ENCODE measurements at places on chromosomes 7 and 10. TPM values are rescaled to one million over a fixed set of nuclear protein-coding genes. Genes with fewer than 3 reads are reported as not detected.

HOXA1 gene
- 1.9 TPM for total RNA-seq

CALCR gene
- total RNA-seq: 0.48 TPM

- DNase-seq: no peak
Measured at GRCh38 chr7:123749537-123749857, 694 bp upstream of the WASL start.

- DNase-seq: no peak
Measured at GRCh38 chr7:100572949-100573675, 588 bp downstream of the SAP25 start.

- DNase-seq: no peak
Measured at GRCh38 chr10:7165500-7166177, 245.2 kb downstream of the SFMBT2 start.

PARD3 gene
- 27.0 TPM for total RNA-seq

DNA sequence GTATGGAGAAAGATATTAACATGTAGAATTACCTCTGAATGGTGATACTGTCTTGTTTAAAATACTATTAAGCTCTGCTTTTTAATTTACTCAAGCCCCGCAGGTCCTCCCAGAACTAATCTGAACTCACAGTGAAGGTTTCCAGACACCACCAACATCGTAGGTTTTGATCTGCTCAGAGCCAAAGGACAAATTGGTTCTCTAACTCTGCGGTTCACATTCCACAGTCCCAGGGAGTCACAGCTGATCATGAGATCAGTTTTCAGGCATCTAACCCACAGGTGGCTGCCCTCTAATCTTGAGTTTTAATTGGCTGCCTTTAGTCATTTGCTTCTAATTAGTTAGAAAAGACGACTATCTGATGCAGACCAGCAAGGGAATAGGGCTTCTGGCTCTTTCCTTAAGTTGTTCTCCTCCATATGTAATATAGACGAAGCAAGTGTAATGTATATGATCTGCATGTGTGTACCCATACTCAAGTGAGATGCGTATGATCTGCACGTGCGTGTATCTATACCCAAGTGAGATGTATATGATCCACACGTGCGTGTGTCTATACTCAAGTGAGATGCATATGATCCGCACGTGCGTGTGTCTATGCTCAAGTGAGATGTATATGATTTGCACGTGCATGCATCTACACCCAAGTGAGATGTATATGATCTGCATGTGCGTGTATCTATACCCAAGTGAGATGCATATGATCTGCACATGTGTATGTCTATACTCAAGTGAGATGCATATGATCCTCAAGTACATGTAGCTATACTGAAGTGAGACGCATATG, 331.5 kb upstream of the NPVF start:
- DNase-seq: no peak

GRCh38 chr7:5083311-5083711, 37.7 kb downstream of the RBAK start:
- no peak for DNase-seq

- no peak for DNase-seq
Measured at GRCh38 chr10:112532189-112532588, 85.2 kb downstream of the VTI1A start.

CFAP70 gene
- total RNA-seq: 6.5 TPM

Measured in umbilical cord (tissue), 2 donors.